Cerebellar nuclear complex (tissue), 1 donor: ENCODE measurements at places on chromosomes 13 and 19.

DNA sequence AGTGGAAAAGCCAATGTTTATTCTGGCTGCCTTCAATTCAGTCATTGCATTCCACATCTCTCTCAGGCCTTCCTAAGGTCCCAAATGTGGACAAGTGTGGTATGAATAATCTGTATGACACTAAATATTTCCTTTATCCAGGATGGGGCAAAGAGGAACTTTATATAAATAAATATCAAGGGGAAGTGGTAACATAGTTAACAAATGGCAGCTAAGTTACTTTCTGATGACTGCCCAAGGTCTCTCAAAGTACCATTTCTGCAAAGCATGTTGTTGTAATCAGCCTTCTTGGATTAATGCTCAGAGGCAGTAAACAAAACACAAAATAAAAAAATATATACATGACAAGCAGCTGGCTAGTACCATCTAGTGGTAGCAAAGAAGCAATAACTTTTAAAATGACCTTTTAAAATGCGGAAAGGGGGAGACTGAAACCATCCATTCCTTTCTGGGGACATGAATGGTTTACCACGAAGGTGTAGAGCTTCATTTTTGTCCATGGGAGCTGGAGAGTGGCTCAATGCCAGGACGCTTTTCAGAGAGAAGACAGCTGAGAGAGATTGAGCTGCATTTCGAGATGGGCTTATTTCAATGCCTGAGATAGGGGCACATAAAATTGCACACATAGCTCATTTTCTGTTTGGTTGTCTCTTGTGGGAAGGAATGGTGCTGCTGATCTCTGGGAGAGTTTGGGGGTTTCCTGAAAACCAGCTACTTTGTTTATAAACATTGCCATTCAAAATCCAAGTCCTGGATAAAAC lies 259.2 kb downstream of the RFC3 start:
- DNase-seq: no peak

DNA sequence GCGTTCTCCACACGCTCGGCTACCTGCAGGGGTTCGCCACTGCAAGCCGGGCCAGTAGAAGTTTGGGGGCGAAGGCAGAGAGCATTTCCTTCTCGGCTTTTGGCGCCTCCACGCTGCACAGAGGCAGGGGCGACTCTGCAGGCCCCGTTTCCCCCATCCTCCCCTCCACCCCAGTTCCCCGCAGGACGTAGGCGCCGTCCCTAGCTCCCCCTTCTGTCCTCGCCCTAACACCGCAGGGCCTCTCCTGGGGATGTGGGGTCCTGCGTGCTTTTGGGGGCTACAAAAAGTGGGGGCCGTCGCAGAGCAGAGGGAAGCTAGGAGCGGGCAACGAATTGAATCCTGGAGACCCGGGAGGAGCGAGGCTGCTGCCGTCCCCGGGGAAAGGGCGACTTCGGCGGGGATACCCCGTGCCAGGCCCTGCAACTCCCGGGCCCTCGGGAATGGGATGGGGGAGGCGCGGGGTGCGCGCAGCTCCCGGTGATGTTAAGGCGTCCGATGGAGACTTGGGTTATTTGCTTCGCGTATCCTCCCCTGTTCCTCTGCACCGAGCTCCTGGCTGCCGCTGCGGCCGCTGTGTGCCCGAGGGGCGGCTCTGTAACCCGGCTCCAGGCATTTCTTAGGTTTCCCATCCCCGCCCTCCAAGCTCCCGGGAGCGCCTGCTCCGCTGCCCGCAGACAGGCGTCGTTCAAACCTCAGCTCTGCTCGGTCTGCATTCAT lies 255.9 kb upstream of the SOX21 start:
- DNase-seq: no peak

DNA sequence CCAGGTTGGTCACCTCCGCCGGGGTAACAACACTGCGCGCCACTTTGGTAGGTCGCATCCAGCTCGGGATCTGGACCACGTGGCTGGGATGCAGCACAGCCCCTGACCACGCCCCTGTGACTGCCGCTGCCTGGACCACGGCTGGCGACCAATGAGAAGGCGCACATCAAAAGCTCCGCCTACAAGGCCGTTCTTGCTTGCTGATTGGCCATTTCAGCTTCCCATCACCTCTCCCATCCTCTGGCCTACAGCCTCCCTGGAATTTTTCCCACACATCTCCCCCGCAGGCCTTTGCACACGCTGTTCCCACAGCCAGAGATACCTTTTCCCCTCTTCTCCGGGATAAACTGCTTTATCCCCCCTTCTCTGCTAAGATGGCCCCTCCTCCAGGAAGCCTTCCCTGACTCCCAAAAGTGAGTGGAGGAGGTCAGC lies 12.5 kb upstream of the MAP1S start:
- DNase-seq: peak; percentile 52

DNA sequence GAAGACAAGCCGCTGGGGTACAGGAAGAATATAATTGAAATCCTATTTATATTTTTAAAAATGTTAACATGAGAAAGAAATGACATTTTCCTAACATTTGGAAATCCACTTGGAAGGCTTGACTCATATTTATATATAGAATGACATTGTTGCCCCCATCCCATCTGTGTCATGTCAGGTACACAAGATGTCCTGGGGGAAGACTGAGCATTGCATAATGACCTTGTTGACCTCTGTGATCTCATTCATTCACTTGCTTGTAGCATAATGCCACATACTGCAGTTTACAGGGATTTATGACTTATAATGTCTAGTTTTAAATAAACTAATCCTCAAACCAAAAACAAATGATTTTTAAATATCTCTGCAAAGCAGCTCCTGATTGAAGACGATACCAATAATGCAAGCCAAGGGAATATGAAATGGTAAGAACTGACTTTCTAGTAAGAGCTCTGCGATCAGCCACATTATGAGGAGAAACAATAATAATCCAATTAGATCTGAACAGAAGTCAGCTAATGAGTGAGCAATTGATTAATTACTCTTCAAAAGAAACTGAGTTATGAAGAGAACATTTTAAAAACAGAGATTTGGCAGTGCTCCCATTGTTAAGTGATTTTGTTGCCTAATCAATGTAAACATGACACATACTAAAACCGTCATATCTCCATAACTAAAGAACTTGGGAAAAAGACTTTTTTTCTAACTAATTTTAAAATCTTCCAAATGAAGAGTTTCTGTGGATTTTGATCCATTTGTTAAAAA lies 21.2 kb upstream of the VWA8 start:
- DNase-seq: no peak

GRCh38 chr13:28730762-28731161 lies 12.0 kb upstream of the SLC46A3 start:
- no peak for DNase-seq

DNA sequence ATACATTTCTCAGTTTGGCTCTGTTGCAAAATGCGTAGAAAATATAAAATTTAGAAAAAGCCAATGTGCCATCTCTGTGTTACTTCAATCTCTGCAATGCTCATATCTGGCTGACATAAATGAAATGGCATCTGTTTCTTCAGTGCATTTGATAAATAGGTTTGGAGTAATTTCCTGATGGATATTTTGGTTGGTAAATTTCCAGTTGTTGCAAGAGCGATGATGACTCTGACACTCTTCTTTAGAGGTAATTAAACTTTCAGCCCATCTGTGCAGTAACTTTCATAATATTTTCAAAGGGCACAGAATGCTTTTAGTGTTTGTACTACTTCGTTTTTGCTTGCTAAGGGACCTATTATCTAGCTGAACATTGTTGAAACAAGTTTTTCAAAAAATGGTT lies 1286.4 kb downstream of the PCDH9 start:
- no peak for DNase-seq

DNA sequence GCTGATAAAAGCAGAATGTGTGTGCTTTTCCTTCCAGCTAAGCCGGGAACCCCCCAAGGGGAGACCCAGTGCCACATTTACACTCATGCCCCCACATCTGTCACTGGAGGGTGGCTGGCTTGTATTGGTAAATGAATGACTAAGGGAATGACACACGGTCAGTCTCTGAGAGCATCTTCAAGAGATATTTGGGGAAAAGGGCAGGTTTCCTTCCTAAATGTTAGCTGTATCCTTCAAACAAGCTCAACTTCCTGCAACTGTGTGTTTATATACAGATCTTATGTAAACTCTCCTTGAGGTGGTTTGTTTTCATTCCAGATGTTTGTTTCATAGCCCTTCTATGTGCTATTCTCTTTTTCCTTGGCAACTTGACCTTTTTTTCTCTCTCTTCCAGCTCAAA lies 192.6 kb downstream of the COL4A1 start:
- no peak for DNase-seq

DNA sequence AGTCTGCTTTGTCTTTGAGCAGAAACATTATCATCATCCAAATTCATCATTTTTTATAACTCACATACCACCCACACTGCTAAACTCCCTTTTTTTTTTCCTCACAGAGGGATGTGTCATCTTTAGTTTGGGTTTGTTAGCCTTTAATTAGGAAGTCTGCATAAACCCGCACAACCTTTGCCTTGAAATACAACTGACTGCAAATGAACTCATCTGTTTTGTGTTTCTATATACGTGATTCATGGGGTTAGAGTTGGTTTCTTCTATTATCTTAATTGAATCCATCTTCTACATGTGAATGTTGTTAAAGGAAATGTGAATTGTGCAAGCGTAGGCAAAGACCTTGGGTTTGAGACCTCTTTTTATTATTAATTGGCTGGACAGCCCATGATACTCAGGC lies 102.7 kb downstream of the SLAIN1 start:
- DNase-seq: no peak

DNA sequence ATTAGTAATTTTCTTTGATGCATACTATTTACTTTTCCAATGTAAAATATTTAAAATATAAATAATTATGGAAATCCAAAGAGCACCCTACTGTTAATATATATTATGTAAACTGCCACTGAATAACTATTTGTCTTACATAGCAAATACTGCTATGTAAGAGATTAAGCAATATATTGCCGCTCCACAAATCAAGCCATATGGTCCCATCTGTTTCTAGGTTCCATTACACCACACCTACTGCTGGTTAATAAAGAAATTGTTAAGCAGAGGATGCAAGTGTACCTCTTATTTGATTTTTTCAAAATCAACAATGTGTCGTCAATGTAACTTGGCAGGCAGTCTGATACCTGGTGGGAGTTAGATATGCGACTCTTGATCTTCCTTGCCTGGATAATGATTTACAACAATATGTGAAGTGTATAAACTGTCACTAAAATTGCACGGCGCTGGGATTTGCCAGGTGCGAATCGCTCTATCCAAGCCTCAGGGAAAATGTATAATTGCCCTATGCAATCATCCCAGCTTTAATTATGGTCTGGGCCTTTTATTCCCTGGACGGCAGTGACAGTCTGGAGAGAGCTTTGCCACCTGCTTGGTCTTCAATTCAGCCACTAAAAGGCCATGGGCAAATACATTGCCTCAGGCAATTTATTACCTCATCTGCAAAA lies 16.0 kb downstream of the SMAD9 start:
- DNase-seq: no peak

DNA sequence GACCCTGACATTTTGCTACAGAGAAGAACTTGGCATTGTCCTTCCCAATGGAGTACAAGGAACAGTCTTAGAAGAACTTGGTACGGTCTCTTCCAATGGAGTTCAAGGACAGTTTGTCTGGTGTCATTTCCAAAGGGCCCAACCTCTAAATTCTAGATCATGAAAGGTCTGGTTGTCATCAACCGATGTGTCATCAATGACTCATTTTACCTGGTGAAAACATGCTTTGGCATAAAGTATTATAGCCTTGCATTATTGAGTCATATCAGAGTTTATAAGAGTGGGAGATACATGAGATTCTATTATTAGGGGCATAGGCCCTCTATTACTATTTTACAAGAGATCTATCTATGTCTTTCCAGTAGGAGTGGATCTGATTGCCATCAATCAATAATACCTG lies 4.3 kb downstream of the CYP2B6 start:
- no peak for DNase-seq

GRCh38 chr13:24086642-24087041 lies 73.9 kb upstream of the SPATA13 start:
- DNase-seq: no peak

DNA sequence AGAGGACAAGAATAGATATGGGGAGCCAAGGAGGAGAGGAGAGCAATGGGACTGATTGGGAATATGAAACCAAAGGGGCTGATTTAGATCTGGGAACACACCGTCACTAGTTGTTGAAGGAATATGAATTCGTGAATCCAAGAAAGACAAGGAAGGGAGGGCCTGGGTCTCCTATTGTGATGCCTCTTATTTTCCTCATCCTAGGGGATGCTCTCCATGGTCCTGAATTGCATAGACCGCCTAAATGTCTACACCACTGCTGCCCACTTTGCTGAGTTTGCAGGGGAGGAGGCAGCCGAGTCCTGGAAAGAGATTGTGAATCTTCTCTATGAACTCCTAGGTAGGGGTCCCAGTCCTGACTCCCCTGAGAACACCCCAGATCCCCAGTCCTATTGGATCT lies 21.5 kb downstream of the RYR1 start:
- DNase-seq: no peak

DNA sequence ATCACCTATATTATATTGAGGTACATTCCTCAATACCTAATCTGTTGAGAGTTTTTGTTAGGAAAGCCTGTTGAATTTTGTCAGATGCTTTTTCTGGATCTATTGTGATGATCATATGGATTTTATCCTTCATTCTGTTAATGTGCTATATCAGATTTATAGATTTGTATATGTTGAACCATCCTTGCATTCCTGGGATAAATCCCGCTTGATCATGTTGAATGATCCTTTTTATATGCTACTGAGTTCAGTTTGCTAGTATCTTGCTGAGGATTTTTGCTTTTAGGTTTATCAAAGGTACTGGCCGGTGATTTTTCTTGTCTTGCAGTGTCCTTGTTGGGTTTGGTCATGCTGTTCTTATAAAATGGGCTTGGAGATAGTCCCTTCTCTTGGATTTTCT lies 12.0 kb upstream of the ZNF331 start:
- DNase-seq: no peak

DNA sequence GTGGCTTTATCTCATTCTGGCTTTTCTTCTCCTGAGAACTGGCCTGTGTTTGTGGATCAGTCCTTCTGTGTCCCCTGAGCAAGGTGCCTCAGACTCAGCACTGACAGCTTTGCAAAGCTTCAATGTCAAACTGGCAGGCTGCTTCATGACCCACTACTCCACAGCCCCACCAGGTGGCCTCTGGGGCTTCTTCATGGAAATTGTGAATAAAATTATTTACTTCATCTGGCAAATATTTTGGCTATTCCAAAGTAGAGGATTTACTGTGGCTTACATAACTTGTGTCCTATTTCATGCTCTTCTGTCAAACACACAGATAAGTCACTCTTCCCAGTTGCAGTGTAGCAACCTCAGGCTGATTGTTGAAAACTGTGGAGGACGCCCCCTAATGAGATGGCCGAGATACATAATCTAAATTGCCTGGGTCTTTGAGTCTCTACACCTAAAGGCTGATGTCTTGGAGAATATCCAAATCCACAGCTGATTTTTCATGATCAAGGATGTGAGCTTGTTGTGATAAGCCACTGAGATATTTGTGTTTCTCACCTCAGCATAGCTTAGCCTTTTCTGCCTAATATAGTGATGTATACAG lies 721.9 kb upstream of the SLC10A2 start:
- DNase-seq: no peak

DNA sequence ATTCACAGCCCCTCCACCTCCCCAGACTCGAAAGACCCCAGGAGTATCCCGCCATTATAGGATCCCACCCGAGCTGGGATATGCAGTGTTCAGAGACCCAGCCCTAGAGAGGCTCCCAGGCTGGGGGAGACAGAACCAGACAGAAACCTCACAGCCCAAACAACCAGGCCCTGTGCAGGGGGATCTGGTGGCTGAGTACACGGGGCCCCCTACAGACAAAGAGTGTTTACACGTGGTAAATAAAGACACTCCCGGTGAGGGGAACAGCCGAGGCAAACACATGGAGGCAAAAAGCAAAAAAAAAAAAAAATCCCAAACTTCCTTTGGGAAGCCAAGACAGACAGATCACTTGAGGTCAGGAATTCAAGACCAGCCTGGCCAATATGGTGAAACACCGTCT lies 25.1 kb downstream of the TINCR start:
- DNase-seq: no peak
